ENCODE measurements at places on chromosomes 3 and 15.

DNA sequence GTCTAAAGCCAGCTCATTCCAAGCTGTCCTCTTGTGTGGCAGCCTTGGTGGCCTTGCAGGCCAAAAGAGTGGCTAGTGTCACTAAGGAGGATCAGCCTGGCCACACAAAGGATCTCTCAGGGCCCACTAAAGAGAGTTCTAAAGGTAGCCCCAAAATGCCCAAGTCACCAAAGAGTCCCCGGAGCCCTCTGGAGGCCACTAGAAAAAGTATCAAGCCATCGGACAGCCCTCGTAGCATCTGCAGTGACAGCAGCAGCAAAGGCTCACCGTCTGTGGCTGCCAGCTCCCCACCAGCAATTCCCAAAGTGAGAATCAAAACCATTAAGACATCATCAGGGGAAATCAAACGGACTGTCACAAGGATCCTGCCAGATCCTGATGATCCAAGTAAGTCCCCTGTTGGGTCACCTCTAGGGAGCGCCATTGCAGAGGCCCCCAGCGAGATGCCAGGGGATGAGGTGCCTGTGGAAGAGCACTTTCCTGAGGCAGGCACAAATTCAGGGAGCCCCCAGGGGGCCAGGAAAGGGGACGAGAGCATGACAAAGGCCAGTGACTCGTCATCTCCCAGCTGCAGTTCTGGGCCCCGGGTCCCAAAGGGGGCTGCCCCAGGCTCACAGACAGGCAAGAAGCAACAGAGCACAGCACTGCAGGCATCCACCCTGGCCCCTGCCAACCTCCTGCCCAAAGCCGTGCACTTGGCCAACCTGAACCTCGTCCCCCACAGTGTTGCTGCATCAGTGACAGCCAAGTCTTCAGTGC, 33.5 kb upstream of the ALPK3 start:
- no peak for DNase-seq

DNA sequence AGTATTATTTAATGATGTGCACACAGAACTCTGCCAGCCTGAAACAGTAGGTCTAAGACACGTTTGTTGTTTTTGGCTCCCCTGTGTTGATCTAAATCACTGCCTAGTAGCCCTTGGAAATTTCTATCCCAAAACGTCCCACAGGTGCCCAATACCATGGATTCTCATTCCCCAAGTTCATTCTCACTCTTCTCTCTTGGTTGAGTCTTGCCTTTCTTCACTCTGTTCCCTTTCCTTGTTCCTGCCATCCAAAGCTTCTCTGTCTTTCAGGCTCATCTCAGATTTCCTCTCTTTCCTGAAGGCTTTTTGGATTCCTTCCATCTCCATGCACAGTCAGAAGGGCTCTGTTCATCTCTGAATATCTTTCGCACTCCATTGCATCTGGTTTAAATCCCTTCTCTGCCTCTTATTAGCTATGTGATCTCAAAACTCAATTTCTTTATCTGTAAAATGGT, 54.2 kb downstream of the PPARG start:
- DNase-seq, result no peak

GRCh38 chr3:141870091-141870687, 6.3 kb upstream of the ATP1B3 start:
- no peak for DNase-seq

GRCh38 chr3:19146685-19147650, 1.3 kb upstream of the KCNH8 start:
- peak; percentile 16 for DNase-seq

DNA sequence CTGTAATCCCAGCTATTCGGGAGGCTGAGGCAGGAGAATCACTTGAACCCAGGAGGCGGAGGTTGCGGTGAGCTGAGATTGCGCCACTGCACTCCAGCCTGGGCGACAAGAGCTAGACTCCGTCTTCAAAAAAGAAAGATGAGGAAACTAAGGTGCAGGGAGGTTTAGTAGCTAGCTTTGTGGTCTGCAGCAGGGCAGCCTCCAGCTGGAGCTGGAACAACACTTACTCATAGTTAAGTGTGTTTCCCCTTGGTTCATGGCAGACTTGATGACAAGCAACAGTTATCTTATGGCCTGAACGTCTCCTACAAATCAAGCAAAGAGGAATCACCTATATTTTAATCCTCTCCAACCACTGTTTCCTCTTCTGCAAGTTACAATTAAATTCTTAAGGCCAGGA, 12.6 kb downstream of the KAT2B start:
- no peak for DNase-seq

GRCh38 chr3:140572334-140572733, 105.5 kb upstream of the TRIM42 start:
- DNase-seq, result no peak

- no peak for DNase-seq
Observed at GRCh38 chr15:98604983-98605382, 43.4 kb upstream of the IGF1R start.

DNA sequence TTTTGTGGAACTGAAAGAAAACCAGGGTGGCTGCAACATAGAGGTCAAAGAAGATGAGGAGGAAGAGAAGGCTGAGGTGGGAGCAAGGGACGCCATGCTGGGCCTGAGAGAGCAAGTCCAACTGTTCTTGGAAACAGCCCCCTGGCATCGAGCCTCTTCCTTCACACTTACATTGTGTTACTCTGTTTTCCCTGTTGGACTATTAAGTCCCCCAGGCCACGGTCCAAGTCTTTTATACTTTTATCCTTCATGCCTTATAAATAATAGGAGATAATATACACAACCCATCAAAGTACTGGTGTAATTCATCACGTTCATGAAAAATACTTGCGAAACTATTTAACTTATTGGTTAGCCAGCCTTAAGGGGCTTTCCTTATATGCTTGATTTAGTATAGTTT, 79.3 kb downstream of the ATG7 start:
- DNase-seq, result no peak

DNA sequence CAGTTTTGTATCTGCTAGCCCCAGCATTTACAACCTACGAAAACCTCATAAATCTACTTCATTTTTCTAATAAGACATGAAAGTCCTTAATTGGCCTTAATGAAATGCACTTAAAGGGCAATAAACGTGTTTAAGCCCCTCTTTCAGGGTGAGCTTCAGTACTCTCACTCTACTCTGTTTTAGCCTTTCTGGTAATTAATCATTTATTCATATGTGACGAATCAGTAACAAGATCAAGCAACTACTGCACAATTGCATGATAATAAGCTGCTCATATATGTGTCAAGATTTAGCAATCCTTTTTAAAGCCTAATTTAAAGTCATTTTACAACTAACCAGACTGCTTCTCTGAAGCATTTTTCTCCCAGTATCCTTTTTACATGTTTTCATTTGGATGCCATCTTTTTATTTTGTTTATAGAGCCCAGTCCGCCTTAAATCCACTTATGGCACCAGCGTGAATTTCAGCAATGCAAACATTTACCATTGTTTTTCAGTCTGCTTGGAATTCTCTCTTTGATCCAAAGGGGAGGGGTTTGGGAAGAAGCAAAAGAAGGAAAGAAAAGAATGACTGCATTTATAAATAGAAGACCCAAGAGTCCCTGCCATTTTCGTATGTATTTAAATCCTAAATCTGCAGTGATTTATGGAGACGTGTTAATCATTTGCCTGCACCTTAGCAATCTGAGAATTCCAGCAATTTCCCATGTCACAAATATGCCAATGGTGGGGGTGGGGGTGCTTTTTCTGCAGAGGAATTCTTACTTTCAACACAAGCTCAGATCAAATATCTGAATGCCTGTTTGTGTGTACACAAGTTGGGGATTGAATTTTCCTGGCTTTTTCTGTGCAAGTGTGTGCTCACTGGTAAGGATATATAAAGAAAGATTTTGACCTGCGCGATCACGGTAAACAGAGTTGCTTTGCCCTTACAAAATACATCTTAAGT, 230.8 kb upstream of the TBC1D5 start:
- no peak for DNase-seq

DNA sequence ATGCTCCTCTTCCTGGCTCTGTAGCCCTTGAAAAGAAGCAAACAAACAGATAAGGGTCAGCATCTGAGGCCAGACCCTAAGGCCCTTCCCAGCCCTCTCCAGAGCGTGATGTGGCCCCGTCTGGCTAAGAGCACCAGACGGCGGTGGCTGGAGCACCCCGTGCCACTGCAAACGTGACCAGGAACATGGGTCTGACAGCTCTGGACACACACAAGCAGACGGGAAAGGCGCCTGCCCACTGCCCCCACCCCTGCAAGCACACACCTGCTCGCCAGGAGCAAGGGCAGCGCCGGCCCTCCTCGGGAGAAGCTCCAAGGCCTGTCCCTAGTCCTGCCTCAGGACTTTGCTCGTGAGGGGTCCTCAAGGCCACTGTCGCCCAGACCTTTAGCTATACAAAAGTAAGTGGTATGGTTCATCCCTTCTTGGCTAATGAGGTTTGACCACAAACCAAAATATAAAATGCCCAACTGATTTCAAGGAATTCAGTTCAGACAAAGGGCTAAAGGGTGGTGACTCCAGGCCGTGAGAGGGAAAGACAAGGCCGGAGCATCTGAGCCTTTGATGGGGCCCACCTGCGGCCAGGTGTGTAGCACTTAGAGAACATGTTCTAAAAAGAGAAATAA, 90.4 kb downstream of the XXYLT1 start:
- DNase-seq, result no peak

Measured in activated T-helper 1 cell treated with Interleukin-2 at 50 U/mL for 16 hours (primary cell).